Left cardiac atrium (tissue), 4 donors: ENCODE measurements at places on chromosomes 1 and 21.

DNA sequence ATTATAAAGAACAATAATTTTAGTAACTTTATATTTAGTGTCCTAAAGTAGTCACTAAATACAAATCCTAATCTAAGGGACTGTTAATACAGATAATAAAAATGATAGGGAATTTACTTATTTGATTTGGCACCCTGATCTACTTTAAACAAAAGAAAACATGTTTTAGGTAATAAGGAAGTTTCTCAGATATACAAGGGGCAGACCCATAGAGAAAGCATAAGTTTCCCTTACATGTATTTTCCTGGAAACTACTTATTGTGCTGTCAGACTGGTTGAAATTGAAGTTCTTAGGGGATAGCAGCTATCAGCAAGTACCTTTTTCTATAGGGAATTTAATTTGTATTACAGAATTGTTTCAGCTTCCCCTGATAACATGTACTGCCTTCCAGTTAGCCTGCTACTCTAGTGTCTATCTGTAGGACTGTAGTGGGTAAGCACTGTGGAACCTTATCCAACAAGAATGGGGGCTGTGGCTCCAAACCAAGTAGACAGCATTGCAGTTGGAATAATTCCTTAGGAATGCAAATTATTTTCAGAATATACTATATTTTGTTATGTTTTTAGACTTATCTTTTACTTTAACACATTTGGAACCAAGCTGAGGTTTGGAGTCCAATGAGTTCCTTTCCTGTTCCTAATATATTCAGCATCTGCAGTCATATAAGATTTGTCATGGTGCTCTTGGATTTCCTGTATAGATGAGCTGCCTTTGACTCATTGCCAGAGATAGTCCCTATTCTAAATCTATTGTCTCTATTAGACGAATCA, 14.7 kb downstream of the MSH4 start:
- no peak for DNase-seq

GRCh38 chr21:36784947-36785346, 86.0 kb downstream of the SIM2 start:
- DNase-seq = peak; percentile 49

GRCh38 chr1:179871940-179872339, 5.7 kb downstream of the TOR1AIP2 start:
- no peak for DNase-seq

GRCh38 chr21:41289431-41289830, 27.2 kb upstream of the FAM3B start:
- DNase-seq = no peak

GRCh38 chr1:66476774-66477173, 57.2 kb upstream of the SGIP1 start:
- no peak for DNase-seq

DNA sequence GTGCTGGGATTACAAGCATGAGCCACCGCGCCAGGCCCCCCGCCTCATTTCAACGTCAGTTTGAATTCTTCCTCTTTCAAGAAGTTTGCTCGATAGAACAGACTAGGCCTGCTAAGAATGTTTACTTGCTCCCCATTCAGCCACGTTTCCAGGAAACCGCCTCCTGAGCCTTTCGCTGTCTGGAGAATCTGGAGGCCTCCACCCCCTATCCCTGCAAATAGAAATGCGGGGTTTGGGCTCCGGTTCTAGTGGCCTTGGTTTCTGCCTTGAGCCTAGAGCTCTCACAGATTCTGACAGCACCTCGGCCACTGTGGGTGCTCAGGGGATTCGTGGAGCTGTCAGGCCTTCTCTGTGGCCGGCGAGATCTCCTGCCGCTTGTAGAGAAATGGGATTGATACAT, 84.3 kb downstream of the UBIAD1 start:
- no peak for DNase-seq

GRCh38 chr1:206039046-206039973, 13.7 kb upstream of the RHEX start:
- DNase-seq = no peak

DNA sequence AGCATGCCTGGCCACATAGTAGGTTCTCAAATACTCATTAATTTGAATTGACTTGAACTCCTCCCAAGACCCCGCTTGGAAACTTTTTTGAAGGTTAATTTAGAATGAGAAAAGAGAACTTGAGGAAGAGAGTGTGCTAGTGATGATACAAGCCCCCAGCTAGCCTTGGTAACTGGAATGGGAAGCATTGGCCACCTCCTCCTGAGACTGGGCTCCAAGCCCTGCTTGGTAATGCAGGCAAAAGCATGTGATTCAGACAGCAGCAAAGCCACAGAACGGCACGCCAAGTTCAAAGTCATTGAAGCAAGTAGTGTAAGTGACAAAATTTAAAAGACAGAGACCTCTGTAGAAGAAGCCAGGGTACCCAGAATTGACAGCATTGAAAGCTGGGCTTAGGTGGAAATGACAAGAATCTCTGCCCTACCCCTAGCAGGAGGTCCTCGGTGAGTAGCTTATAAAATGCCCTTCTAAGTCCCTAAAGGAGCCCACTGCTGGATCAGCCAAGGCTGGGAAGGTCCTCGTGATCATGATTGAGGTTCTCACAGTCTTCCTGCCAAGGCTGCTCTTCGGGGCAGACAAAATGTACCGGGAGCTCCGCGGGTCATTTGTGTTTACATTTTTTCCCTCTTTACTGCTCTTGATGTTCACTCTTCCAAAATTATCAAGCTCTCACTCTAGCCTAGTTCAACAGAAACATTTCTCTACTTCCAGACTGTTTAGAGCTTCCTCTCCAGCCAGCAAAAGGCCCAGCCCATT, 99.4 kb downstream of the TSEN15 start:
- DNase-seq = peak; percentile 56

GRCh38 chr1:173422456-173422976, 54.6 kb upstream of the PRDX6 start:
- DNase-seq = no peak

DNA sequence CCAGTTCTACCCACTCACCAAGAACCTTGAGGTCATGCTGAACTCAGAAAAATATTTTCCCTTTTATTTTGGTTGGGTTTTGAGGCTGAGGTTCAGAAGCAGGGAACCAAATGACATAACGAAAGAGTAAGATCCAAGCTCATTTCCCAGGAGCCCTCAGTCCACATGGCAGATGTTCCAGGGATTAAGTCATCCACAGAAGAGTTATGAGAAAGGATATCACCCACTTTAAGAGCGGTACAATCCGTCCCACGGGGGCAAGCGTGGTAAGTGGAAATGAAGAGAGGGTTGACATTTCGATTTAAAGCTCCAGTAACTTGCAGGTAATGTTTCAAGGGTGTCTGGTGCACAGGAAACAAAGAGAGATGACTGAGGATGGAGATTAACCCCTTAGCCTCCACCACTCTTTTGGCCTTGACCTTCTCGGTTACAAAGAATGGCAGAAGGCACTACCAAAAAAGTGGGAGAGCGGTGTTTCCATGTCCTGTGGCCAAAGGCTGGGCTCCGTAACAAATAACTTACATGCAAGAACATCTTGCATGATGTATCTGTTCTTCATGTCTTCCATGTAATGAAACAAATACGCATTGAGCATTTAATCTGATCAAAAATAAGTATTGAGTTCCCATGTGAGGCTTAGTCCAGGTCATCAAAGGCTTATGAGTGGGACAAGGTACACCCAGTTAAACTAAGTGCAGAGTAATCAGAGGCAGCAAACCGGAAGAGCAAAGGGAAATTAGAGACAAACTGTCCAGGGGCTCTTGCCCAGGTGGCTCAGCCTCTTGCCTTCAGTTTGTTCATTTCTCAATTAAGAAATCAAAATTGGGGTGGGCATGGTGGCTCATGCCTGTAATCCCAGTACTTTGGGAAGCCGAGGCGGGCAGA, 241.4 kb downstream of the TOMM20 start:
- DNase-seq = peak; percentile 74

- no peak for DNase-seq
Observed at GRCh38 chr1:111202707-111203623, 2.5 kb upstream of the DENND2D start.

GRCh38 chr1:8426996-8427395, 109.1 kb downstream of the SLC45A1 start:
- DNase-seq = no peak

DNA sequence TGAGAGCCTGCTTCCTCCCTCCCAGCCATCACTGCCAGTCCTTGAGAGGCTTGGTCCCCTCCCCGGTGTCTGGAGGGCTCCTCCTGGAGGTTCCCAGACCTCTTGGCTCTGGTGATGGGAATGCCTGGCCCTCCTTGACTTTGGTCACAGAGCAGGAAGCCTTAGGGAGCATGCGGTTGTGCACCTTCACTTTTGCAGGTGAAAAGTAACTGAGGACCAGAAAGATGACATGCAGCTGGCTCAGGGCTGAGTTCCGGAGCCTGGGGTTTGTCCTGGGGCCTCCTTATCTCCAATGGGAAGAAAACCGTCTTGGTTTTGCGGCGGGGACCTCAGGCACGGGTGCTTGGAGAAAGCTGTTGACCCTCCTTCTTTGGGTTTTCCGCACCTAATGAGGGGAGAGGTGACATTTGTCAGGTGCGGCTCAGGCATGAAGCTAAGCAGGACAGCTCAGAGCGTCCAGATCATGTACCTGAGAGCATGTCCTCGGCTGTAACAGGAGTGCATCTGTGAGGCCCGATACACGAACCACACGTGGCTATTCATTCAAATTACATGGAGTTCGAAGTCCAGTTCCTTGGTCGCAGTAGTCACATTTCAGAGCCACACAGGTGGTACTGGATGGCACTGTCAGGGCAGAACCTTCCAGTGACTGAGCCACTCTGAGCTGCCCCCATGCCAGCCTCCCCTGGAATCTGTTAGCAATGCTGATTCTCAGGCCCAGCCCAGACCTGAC, 608 bp upstream of the MX2 start:
- DNase-seq = no peak

DNA sequence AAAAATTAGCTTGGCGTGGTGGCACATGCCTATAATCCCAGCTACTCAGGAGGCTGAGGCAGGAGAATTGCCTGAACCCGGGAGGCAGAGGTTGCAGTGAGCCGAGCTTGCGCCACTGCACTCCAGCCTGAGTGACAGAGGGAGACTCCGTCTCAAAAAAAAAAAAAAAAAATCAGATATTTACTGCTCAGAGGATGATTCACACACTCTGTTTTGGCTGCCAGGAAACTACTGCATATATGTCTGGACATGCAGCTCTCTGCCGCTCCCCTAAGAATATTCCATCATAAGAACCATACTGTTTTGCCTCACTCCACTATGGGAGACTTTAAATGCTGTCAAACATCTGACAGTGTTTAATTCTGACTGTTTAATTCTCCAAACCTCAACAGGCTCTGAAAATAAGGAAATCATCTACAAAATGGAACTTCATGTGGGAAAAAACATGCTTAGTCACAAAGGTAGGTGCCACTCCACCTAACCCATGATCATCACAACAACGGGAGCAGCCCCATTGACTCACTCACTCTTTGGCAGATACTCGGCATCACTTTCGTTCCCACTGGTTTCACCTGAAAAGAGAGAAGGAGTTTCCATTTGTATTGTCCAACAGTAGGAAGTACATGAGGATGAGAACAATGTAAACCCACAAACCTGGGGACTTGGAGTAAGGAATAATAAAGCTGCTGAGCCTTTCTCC, 29.3 kb upstream of the BCAS2 start:
- no peak for DNase-seq

DNA sequence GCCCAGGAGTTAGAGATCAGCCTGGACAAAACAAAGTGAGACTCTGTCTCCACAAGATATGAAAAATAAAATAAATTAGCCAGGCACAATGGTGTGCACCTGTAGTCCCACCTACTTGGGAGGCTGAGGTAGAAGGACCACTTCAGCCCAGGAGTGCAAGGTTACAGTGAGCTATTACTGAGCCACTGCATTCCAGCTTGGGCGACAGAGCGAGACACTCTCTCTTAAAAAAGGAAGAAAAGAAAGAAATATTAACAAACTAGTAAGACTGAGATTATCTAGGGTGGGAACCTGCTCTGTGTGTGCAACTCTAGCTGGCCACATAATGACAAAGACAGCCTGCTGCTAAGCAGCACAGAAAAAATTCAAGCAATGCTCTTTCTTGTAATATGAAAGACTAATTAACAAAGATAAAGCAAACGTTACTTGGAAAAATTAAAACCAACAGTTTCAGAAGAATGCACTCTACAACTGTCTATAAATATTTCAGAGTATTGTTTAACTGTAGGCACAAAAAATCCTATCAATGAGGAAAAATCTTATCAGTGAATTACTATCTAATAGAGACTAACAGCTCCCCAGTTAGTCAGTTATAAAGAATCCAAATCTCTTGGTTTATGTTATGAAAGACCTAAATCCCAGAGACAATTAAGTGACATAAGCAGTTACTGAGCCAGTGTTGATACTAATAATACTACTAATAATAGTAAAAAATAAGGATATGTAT, 74.5 kb downstream of the ENAH start:
- no peak for DNase-seq

- DNase-seq = no peak
Observed at GRCh38 chr1:176925223-176925622, 239.3 kb downstream of the ASTN1 start.

DNA sequence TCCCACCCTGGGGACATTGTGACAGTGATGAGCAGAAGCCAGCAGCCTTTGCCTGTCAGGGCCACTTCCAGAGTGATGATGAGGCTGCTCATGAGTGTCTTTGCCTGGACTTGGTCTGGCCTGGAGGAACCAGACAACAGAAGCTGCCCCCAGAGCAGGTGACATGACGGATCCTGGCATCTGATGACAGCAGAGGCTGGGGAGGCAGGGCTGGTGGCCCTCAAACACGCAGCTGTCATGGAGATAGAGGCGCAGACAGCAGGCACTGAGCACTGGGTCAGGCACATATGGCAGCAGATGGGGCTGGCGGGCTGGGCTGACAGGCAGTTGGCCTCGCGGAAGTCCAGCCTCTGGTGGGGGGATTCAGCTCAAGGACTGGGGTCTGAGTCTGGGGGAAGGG, 66.4 kb upstream of the STUM start:
- no peak for DNase-seq

GRCh38 chr1:188825471-188825870, 1652.2 kb downstream of the BRINP3 start:
- no peak for DNase-seq
